ENCODE measurements at places on chromosomes 1 and 21.
A peak's percentile ranks its signal among the peaks of the same experiment; 100 is the strongest.

- no peak for DNase-seq
Measured at GRCh38 chr21:34635307-34635706, 20.4 kb upstream of the RCAN1 start.

DNA sequence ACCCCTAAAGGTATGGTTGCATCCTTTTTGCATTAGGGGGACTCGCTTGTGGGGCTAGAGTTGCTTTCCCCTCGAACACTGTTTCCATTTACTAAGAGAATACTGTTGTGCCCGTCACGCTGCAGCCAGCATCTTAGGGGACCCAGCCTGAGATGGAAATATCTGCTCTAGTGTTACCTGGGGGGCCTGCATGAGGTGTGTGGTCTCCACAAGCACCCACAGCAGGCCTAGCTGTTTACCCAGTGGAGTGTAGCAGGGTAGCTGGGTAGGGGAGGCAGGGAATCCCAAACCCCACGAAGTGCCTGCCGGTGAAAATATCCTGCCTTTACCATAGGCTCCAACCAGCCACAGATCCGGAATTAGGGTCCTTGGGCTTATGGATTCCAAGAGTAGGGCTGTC, 303.6 kb downstream of the PTPRU start:
- DNase-seq = no peak

GRCh38 chr1:68046423-68046822, 4.0 kb downstream of the DIRAS3 start:
- no peak for DNase-seq

- DNase-seq = no peak
Measured at GRCh38 chr1:148264374-148265276, 112.5 kb upstream of the NBPF11 start.

DNA sequence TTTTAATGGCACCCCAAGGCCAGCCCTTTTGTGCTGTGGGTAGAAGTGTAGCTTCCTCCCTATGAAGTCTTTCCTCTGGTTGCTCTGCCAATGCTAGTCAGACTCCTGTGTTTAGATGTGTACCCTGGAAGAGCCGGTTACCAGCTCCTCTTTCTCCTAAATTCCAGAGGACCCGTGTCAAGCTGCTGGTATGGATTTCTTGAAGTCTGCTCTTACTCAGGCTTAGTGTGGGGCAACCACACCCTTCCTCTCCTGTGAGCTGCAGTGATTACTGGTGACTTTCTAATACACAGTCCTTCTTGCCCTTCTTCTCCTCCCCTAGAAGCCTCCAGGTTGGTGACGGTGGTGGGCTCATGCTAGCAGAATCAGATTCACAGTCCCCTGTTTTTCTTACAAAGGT, 74.1 kb upstream of the AKT3 start:
- no peak for DNase-seq

DNA sequence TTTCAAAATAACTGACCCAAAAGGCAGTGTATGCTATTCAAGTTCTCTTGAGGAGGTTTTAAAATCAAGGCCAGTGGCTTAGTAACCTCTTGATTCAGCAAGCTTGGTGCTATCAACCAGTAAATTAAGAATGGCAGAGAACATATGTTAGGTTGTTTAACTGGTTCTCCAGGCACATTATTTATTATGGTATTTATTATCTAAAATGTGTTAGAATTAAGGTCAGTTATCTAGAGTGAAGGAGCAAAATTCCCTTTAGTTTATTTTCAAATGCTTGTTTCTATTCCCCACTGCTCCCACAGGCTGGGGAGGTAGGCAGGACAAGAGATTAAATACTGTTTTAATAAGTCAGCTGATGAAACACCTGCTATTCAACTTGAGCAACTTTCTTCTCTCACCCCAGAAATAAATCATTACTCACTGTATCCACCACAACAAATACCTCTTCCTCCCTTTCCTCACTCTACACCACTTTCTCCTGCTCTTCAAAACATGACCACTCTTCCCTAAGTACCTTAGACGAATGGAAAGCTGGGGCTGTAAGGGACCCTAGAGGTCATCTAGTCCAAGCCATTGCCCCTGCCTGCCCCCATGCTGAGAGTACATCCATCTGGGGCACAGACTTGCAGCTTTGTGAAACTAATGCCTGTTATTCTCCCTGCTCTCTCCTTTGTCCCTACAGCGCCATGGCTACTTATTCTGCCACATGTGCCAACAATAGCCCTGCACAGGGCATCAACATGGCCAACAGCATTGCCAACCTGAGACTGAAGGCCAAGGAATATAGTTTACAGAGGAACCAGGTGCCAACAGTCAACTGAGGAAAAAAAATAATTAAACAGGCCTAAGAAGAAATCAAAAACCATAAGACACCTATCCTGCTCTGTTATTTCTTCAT, 71.7 kb downstream of the PRRX1 start:
- no peak for DNase-seq

- DNase-seq = no peak
Measured at GRCh38 chr1:245788886-245789285, 634.1 kb downstream of the KIF26B start.

DNA sequence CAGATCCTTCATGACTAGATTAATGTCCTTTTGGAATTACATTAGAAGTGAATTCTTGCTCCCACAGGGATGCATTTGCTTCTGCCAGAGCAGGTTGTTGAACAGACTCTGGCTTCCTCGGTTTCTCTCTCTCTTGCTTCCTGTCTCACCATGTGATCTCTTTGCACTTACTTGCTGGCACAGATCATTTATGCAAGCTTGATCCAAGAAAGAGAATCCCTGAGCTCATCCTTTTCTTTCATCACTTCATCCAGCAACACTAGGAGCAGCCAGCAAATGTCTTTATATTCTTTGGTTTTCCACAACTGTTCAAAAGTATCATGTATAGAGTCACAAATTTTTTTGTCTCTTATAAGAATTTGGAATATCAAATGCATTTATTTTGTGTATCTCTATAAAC, 313.5 kb downstream of the ZNF326 start:
- DNase-seq = no peak

DNA sequence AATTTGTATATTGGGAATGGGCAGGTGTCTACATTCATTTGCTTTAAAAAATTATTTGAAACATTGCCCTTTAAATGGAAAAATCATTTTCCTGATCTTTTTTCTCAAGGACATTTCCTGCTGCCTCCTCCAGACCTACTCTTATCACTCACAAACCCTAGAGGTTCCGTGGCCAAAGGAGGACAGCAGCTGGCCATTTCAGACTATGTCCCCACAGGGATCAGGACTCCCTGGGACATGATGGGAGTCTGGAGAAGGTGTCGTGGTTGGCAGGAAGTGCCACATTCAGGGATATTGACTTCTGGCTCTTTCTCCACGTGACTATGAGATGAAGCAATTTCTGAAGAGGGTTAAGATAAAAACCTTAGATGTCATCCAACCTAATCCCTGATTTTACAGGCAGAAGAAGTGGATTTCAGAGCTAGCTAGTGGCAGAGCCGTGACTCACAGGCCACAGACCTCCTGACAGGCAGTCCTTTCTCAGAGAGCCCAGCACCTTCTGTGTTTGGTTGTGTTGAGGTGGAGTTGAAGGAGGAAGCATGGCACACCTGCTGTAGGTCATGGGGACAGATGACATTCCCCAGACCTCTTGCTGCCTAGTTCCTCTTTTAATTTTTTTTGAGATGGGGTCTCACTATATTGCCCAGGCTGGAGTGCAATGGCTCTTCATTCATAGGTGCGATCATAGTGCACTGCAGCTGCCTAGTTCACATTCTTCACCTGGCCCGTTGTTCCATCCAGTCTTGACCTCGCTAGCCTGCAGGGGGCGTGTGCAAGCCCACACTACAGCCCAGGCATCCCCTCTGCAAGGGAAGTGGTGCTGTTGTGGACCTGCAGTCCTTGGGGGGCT, 25.5 kb upstream of the IL10 start:
- DNase-seq = peak; percentile 49

DNA sequence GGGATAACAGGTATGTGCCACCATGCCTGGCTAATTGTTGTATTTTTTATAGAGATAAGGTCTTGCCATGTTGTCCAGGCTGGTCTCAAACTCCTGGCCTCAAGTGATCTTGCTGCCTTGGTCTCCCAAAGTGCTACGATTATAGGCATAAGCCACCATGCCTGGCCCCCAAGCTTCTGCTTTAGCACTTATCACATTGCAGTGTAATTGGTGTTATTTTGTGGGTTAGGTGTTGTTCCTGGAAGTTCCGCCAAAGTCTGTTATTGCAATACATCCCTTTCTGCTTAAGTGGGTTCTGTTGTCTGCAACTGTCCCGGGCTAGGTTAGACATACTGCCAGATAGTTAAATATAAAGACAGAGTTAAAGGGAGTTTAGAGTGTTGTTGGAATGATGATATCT, 3.4 kb downstream of the ZCCHC17 start:
- no peak for DNase-seq

GRCh38 chr21:35925497-35925896, 134.8 kb downstream of the SETD4 start:
- DNase-seq = peak; percentile 35

DNA sequence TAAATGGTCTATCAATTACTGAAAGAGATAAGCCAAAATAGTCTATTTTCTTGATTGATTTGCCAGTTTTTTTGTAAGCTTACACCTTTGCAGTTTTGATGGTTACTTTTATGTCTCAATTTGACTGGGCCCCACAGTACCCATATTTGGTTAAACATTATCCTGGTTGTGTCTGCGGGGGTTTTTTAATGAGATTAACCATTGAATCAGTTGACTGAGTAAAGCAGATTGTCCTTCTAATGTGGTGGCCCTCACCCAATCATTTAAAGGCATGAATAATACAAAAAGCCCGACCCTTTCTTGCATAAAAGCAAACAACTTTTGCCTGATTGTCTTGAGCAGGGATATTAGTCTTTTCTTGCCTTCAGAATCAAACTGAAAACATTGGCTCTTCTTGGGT, 650.0 kb upstream of the RGS18 start:
- no peak for DNase-seq

DNA sequence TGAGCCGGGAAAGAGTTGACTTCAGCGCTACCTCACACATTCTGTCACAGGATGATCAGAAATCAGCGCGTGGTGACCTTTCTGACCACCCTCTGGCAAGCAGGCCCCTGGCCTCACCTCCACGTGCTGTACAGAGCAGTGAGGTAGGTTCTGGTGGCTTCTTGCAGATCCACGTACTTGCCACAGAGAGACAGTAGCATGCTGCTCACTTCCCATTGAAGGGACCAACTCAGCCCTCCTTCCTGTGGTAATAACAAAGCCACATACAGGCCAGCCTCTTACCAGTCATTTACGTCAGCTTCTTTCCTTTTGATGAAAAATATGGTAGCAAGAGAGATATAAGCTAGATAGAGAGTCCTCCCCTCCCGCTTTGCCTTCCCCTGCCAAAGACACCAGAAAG, 200.7 kb downstream of the CHRM3 start:
- DNase-seq = no peak

DNA sequence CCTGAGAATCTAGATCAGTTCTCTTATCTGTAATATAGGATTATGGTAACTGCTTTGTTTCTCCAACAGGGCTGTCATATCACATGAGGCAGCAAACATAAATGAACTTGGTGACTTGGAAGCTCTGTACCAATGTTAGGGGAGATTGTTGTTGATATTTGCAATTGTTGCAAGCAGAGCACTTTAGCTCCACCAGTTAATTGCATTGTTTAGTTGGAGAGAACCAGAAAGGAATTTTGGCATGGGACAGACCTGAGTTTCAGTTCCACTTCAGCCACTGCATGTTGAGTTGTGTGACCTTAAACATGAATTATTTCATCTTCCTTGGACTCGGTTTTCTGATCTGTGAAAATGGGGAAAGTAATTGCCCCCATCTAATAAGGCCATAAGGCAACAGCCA, 142.3 kb upstream of the JUN start:
- peak; percentile 53 for DNase-seq

DNA sequence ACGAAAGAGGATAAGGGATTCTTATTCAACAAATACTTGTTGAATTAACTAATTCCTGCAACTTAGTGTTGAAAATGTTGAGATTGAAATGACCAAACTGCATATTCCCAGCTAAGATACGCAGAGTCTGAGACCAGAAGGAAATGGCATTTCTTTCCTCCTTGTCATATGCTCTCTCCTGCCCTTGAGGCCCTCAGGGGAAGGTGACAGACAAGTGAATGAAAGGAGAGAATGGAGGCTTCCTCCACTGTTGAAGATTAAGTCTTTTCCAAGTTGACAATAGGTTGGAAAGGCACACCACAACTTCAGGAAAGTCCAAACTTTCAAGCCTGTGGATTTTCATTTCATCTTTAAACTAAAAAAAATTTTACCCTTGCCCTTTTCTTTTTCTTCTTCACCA, 3.1 kb upstream of the ZNF697 start:
- DNase-seq = no peak

- no peak for DNase-seq
Measured at GRCh38 chr1:29123887-29124365, at the start of gene TMEM200B. TSS of gene TMEM200B (minus strand) at chr1:29123903. CDS start at chr1:29121828, 2,075 bp downstream.

DNA sequence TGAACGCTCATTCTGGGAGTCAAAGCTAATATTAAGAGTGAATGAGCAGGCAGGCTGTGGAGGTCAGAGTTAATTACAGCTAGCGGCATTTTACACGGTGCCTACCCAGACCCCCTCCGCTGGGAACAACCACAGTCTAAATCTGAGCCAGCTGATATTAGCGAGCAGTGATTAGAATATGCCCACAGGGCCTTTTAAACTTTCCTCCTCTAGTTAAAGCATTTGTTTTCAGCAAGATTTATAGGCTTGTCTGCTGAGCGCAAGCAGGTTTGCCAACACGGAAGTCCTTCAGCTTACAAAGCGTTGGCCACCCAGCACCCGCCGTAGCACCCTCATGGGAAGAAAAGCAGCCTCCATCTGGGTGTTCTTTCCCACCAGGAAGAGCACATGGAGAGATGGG, 72.1 kb downstream of the LMX1A start:
- no peak for DNase-seq

DNA sequence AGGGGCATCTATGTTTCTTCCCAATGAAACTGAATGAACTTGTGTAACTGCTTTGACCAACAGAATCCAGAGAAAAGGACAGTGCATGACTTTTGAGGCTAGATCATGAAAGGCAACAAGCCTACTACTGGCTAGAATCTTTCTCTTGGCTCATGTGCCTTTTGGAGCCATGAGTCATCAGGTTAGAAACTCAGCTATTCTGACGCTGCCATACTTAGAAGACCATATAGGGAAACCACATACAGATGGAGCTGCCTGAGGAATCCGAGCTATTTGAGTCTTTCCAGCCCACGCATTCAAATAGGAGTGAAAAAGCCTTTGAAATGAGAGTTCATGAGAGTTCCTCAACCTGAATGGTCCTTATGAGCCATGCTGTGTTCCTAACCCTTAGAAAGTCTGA, 738.5 kb upstream of the CHRM3 start:
- peak; percentile 19 for DNase-seq

- no peak for DNase-seq
Measured at GRCh38 chr1:242427519-242427918, 97.0 kb downstream of the PLD5 start.

GRCh38 chr1:209769971-209770370, 14.1 kb downstream of the TRAF3IP3 start:
- peak; percentile 48 for DNase-seq
